ENCODE measurements at places on chromosomes 11 and 22.
A peak's percentile ranks its signal among the peaks of the same experiment; 100 is the strongest.

DNA sequence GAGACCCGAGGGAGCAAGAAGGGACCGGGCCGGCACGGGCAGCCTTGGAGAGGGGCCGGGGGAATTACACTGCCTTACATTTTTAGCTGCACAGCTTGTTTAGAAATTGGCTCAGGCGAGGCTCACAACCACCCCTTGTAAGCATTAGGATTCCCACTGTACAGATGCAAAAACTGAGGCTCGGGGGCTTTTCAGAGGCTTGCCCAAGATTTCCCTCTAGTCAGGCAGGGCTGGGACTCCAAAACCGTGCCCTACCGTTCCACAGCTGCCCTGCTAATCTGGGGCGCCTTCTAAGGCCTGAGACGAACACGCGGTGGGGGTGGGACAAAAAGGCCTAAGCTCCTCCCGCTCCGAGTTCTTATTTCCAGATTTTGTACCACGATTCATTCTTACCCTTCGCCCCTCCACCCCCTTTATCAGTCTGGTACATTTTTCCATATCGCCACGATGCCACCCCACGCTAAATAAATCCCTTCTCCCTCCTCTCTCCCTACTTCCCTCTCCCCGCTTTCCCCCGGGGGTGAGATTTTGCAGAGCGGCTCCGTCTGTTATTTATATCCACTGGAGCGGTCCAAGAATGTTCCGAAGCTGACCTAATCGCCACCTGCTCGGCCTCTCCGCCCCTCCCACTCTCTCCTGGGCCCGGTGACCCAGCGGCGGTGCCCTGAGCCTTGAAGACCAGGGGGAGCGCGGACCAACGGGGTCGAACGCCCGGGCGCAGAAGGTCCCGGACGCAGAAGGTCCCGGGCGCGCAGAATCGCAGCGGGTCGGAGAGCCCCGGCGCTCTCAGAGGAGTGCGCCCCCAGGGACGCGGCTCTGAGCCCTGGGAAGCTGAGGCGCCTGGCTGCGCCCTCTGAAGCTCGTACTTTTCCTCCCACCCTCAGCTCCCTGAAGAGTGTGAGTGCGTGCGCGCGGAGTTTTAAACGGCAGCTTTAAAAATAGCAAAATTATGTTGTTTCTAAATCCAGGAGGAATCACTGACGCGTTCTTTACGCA, 764 bp upstream of the PACSIN3 start:
- peak; percentile 54 for DNase-seq

DNA sequence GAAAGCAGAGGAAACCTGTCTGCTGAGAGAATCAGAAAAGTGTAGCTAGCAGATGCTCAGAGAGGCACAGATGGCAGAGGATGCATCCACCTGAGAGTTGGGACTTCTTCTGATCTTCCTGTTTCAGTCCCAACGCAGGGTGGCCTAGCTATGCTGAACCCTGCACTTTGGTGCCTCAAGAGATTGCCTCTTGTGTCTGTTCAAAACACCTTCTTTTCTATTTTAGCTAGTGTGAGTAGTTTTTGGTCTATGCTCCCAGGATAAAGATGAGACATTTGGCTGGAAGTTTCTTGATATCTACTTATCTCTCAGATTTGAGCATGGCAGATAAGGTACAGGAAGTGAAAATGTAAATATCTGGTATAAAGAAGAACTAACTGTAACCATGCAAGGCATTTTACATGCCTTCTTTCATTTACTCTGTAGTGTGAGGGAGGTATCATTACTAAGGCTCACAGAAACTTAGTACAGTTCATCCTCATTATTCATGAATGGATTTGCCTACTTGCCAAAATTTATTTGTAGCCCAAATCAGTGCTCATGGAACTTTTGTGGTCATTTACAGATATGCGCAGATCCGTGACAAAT, 47.0 kb upstream of the PSMA1 start:
- no peak for DNase-seq

- no peak for DNase-seq
Measured at GRCh38 chr22:45316796-45317526, 7.2 kb downstream of the FAM118A start.

DNA sequence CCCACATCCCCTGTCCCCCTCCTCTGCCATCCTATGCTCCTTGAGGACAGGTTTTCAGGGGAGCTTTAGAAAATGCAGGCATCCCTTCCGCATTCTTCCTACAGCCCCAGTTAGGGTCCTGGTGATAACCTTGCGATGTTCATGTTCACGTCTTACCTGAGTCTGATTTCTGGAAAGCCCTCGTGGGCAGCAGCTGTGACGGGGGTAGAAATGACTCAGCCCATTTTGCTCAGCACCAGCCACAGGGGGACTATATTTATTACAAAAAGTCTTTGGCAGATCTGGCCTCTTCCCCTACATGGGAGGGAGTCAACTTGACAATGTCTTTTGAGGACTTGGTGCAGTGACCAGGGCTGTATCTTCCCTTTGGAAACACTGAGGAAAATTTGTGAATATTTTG, 12.3 kb downstream of the PKNOX2 start:
- DNase-seq: no peak

DNA sequence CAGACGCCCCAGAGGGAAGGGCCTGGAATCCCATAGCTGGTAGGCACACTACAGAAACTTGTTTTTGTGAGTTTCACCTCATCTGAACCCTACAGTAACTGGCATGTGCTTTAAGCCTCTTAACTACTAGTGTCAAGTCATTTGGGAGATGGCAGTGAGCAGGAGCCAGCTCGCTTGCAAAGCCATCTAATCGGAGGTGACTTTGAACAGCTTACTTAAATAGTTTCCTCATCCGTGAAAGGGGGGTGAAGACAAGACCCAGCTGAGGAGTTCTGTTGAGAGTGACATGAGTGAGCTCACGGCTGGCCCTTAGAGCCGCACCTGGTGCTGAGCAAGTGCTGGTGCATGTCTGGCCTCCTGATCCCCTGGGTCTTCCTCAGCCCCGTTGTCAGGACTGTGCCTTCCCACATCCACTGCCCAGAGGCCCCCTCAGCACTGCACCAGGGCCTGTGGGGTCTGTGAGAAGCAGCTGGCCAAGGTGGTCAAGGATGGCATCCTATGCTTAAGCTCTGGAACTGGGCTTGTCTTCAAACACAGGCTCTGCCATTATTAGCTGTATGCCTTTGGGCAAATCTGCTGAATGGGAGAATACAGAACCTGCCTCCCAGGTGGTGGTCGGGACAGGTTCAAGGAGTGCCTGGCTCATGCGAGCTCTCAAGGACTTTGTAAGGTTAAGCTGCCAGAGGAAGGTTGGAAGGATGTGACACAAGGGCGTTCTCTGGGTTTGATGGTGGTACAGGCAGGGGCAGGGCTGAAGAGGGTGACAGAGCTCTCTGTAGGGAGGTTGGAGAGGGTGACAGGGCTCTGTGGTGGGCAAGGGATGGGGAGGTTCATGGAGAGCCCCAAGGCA, 27.3 kb downstream of the INCENP start:
- DNase-seq: no peak

DNA sequence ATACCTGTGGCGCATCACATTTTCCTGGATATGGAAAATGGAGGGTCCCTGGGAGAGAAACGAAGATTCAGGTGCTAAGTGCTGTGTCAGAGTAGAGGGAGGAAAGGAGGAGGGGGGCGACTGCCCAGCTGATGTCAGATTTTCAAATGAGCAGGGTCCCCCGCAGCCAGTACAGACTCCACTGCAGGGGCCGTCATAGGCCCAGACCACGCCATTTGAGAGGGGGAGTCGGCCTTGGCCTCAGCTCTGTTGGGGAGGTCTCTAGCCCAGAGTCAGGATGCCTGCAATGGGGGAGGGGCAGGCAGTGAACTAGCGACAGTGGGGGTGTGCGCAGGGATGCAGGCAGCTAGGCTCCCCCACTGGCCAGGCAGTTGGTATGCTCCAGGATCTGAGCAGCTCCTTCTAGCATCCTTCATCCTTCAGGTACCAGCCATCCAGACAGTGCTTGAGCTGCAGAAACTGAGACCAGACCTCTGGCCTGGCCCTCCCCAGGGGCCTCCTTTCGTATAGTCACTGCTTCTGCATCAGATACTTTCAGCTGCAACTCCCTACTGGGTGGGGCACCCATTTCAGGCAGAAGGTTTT, at the start of the genes BSCL2 and GNG3:
Gene BSCL2 (minus strand): TSS at position 148 of the 585 bp plus-strand sequence. CDS start 229 bp downstream, outside the sequence.
Gene GNG3 (plus strand): TSS at position 400 of the 585 bp plus-strand sequence. CDS start 620 bp downstream, outside the sequence.
- peak; percentile 97 for DNase-seq

- no peak for DNase-seq
Measured at GRCh38 chr11:36092314-36093030, 148.6 kb downstream of the LDLRAD3 start.

DNA sequence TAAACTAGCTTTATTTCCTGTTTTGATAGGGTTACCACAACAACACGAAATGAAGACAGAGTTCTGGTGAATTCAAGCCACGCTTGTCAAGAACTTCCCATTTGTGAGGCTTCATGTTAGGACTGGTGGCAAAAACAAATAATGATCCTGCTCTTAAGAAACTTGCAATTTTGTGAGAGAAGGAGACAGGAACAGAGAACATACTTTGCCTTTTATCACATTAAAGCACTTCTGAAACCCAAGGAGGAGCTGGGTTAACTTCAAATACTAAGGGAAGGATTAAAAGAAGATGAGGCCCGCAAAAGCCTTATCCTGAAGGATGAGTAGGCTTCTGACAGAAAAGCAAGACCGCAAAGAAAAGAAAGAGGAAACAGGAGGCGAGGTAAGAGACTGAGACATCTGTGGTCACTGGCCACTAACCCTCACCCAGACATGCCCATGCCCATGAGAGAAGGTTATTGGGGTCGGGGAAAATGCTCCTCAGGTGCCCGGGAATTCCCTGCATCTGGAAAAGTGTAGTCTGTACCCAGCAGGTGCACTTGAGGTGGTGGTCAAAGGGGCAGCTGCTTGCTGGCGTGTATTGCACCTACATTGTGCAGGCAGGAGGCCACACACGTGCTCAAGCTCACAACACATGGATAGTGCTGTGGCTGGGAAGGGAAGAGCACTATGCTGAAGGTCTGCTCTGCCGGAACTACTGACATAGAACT, 50.5 kb downstream of the MAPK1 start:
- no peak for DNase-seq

GRCh38 chr11:94134651-94135512, 6.2 kb downstream of the PANX1 start:
- no peak for DNase-seq

DNA sequence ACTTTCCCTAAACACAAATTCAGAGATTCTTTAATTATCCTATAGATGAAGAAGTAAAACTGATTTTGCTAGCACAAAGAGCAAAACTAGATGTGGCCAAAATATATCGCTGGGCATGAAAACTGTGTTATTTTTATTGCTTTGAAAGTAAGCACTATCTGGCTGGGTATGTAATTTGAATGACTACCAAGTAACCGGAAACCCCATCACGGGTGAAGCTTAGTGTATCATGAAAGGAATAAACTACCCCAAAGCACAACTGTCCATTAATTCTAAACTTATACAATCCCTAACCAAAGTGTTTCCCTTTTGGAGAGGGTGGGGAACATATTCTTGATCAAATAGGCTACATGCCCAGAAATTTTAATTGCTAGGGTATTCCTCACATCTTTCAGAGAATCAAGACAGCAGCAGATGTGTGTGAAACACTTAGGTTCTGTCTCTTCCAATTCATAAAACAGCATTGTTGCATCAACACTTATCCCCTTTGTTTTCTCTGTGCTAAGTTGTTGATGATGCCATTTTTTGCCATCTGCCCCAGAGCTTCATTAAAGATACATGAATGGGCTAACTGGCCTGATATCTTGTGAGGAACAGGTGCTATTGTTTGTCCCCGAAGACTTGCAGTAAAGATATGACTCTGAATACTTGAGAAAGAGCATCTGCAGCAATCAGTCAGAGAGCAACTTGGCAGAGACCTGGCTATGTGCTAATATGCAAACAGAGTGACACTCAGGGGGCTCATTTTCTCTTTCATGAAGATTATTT, 238.2 kb downstream of the SOX6 start:
- no peak for DNase-seq

DNA sequence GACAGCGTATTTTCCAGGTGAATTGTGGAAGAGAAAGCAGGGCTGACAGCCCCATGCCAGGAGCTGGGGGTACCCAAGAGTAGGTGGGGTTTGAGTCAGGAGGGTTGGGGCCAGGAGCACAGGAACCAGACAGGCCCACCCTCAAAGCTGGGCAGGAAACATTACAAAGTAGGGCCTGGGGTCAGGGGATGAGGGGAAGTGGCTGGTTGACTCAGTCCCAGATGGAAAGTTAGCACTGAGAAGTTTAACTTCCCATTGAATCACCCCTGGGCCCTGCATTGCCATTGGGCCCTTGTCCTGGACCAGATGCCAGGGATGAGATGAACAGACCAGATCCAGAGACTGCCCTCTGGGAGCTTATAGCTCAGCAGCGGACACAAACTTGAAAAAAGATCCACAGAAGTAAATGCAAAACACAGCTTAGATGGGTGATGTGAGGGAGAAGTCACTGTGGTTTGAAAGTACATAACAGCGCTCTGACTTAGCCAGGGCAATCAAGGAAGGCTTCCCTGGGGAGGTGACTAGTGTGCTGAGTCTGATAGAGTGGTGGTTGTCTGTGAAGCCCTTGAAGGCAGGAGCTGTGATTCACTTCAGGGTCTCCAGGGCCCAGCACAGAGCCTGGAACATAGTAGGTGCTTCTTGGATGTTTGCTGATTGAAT, 2.2 kb downstream of the MAFF start:
- DNase-seq: no peak

- no peak for DNase-seq
Measured at GRCh38 chr11:1352696-1353382, 36.9 kb upstream of the BRSK2 start.

DNA sequence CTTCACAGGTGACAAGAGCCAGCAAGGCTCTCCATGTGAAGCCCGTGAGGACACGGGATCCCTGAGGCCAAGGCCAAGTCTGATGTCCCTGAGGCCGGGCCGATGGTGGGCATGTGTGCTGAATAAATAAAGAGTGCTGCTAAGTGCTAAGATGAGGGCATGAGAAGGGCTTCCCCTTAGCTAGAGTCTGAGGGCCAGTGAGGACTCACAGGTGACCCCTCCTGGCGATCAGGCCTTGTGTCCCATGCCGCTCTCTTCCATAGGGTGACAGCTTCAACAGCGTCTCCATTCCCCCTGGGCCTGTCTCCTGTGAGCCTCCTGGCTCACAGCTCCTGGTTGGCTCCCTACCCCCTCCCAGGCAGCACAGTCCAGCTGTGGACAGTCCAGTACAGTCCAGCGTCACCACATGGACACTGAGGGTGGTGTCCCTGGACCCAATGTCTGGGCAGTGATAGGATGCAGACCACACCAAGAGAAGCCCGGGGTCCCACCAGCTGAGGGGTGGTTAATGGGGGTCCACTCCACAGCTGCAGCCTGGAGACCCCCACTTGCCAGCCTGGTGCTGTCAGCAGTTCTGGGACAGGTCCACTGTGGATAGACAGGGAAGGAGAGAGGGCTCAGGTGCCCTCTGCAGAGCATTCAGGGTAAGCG, 1033.2 kb downstream of the TBC1D22A start:
- DNase-seq: no peak

GRCh38 chr22:27463121-27463660, 338.4 kb downstream of the MN1 start:
- DNase-seq: no peak

GRCh38 chr11:8541448-8541847, 52.6 kb downstream of the STK33 start:
- DNase-seq: no peak
